ENCODE measurements at places on chromosomes 7 and 10.

- no peak for DNase-seq
Observed at GRCh38 chr7:34451923-34452322, 206.1 kb upstream of the NPSR1 start.

- DNase-seq: no peak
Observed at GRCh38 chr10:119539359-119539825, 3.1 kb downstream of the RGS10 start.

GRCh38 chr10:84137811-84138210 is 1.5 kb upstream of the GHITM start:
- no peak for DNase-seq

GRCh38 chr10:56622335-56622973 is 261.4 kb upstream of the ZWINT start:
- DNase-seq: no peak

DNA sequence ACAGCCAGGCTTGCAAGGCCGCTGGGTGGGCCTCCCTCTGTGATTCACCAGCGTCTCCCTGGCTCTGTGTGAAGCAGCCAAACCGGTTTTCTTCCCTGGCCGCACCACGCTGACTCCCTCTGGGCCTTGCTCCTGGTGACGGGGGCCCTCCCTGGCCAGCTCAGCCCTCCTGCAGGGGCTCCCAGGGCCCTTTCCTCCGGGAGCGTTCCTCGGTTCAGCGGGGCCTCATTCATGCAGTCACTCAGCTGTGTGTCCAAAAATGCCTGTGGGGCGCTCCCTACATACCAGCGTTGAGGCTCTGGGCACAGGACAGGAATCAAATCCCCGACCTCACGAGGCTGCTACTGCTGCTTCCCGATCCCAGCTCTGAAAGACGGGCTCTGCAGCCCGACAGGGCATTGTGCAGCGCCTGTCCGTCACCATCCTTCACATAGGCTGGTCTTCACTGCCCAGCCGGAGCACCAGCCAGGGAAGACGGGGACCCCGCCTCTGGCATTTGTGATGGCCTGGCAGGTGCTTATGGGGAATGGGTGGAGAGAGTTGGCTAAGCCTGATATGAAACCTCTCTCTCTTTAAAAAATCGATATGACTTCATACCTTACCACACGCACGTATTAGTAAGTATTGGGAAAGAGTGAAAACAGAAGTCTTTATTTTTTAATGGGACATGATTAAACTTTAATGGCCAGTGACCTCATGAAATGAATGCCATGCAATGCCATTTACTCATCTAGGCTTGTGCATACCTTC is 110.0 kb upstream of the SHH start:
- no peak for DNase-seq

GRCh38 chr7:35831208-35831607 is 30.4 kb downstream of the SEPTIN7 start:
- DNase-seq: no peak

GRCh38 chr10:91681361-91682276 is 48.7 kb upstream of the PPP1R3C start:
- no peak for DNase-seq

GRCh38 chr7:150745086-150745485 is 7.9 kb downstream of the GIMAP5 start:
- DNase-seq: no peak

DNA sequence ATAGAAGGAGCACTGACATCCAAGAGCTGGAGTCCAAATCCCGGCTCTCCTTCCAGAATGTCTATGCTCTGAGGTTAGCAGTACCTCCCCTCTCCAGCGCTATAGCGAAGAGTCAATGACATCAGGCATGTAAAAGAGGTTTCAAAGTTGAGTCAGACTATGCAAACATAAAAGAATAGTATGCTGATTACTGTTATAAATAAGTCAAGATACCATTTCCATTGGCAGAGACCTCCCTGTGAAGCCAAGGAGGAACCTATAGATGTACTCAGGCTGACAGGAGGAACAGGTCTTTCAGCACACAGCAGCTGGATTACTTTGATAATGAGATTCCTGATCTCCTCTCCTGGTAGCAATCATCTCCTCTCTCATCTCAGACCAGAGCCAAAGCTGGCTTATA is 103.9 kb upstream of the EFCAB10 start:
- DNase-seq: no peak

GRCh38 chr7:140342727-140343514 is 55.4 kb downstream of the SLC37A3 start:
- DNase-seq: no peak

GRCh38 chr7:51786284-51786683 is 469.7 kb upstream of the COBL start:
- DNase-seq: no peak

- DNase-seq: no peak
Observed at GRCh38 chr7:30062587-30062986, 34.4 kb downstream of the PLEKHA8 start.

- no peak for DNase-seq
Observed at GRCh38 chr10:119112056-119112455, 8.1 kb downstream of the DENND10 start.

DNA sequence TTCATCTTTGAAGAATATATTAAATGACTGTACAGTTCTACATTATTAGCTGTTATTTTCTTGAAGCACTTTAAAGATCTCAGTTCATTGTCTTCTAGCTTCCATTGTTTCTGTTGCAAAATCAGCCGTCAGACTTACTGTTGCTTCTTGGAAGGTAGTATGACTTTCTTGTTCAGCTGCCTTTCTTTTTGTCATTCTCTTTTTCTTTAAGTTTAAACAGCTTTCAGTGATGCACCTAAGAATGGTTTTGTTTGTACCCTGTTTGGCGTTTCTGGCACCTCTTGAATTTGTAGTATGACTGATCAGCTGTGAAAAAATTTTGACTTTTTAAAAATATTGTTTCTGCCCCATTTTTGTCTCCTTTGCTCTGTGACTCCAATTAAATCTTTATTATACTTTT is 9.3 kb downstream of the MKLN1 start:
- no peak for DNase-seq

Data from stimulated activated CD4-positive, alpha-beta T cell treated with anti-CD3 and anti-CD28 coated beads, Interleukin-1b, Interleukin-23, amount 100 ng/mL, for 1 hour (primary cell).